ENCODE measurements at places on chromosomes 3 and 15.

- DNase-seq = no peak
Observed at GRCh38 chr15:101489599-101490407, at the start of gene PCSK6. Gene PCSK6, minus strand, starts transcription at chr15:101489707. Its CDS starts 37 bp downstream, at chr15:101489670.

GRCh38 chr3:46420931-46421330 lies 13.9 kb downstream of the CCRL2 start:
- no peak for DNase-seq

GRCh38 chr15:66285533-66286280 lies 7.7 kb upstream of the DIS3L start:
- no peak for DNase-seq

GRCh38 chr3:48042071-48042760 lies 26.0 kb upstream of the MAP4 start:
- DNase-seq = no peak

- DNase-seq = no peak
Observed at GRCh38 chr3:175668300-175668699, 809.2 kb downstream of the NAALADL2 start.

Measured in stimulated activated CD8-positive, alpha-beta memory T cell treated with anti-CD3 and anti-CD28 coated beads, Interleukin-7, amount 100 ng/mL, for 1 hour (primary cell).